Stimulated activated CD4-positive, alpha-beta T cell treated with anti-CD3 and anti-CD28 coated beads, Interleukin-2, amount 100 ng/mL, for 24 hours (primary cell): ENCODE measurements at places on chromosomes 12 and 14.

DNA sequence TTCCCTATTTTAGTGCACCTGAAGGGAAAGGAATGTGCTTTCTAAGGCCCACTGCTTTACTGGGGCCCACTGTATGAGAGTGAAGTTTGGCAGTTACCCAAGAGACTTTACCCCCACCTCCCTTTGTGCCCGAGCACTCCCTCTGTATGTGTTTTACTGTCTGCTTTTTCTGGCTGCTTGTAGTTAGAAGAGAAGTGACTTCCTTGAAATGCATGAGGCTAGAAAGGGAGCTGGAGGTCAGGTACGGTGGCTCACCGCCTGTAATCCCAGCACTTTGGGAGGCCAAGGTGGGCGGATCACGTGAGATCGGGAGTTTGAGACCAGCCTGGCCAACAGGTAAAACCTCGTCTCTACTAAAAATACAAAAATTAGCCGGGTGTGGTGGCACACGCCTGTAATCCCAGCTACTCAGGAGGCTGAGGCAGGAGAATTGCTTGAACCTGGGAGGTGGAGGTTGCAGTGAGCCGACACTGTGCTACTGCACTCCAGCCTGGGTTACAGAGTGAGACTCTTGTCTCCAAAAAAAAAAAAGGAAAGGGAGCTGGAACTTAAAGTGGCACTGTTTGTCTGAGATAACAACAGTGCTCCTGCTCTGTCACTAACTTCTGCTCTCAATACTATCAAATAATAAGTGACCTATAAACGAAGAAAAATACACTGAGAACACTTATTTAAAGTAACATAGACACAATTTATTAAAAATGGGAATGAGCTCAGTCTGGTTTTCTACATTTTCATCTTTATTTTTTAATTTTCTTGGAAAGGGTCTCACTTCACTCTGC is 5.8 kb downstream of the TRIP11 start:
- no peak for DNase-seq

- DNase-seq, result peak; percentile 32
Measured at GRCh38 chr12:100141666-100141997, 1.0 kb downstream of the BLTP3B start.

DNA sequence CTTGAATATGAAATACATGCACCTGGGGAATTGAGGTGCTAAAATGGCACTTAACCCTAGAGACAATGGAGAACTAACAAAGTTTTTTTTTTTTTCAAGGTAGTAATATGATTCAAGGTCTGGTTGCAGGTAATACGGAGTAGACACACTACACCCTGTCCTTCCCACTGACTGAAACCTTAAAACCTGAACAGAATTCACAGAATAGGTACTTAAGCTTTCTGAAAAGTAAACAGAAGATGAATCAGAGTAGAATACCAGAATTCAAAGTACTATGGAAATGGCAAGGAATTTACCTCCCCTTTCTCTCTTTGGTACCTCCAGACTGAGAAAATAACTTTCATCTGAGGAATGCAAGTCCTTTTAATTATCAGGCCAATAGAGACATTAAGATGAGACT is 87.2 kb downstream of the PAPLN start:
- no peak for DNase-seq

- DNase-seq, result no peak
Measured at GRCh38 chr12:95118138-95118787, 44.8 kb upstream of the NR2C1 start.

GRCh38 chr14:20247646-20248246 is 8.7 kb downstream of the OR11H4 start:
- no peak for DNase-seq

- DNase-seq, result peak; percentile 58
Measured at GRCh38 chr14:67943947-67944346, 124.4 kb downstream of the RAD51B start.

DNA sequence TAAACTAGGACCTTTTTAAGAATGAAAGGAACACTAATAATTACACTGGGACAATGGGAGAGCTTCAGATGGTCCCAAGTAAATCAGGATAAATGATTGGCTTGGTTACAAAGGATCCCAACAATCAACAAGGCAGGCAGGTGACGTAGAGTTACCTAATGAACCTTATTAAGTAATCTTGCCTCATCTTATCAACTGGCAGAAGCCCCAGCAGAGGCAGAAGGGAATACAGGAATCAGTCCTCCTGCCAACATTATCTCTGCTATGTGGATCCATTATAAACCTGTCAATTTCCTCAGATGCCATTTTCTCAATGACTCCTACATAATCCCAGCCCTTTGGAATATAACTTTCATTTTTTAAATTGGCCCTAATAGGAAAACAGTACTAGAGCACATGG is 11.4 kb downstream of the DCAF5 start:
- no peak for DNase-seq

DNA sequence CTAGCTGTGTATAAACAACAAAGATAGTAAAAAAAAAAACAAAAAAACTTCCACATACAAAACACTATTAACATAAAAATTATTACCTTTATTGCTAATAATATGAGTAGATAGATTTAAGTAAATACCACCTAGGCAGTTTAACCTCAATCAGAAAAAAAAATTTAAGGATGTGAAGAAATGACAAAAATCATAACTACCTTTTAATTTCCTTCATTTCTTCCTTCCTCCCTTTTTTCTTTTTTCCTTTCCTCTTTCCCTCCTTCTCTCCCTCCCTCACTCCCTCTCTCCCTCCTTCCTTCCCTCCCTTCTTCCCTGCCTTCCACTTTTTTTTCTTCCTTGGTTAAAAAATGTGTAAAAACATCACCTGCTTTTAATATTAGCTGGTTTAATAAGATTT is 81.7 kb downstream of the SOX5 start:
- no peak for DNase-seq

DNA sequence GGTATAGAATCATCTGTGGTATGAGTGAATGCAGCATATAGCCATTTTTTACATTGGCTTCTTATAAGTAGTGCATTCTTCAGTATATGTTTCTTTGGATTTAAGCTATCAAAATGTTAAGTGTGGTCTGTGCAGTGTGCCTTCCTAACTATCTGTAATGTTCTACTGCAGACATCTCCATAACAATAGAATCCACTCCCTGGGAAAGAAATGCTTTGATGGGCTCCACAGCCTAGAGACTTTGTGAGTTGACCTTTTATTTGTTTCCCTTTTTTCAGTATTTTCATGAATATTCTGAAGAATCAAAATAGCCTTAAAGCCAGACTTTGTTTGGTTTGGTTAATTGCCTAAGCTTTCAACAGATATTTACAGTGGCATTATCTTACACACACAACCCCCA is 107.2 kb downstream of the ZFC3H1 start:
- no peak for DNase-seq

- no peak for DNase-seq
Measured at GRCh38 chr12:109766251-109766778, 52.7 kb downstream of the FAM222A start.

DNA sequence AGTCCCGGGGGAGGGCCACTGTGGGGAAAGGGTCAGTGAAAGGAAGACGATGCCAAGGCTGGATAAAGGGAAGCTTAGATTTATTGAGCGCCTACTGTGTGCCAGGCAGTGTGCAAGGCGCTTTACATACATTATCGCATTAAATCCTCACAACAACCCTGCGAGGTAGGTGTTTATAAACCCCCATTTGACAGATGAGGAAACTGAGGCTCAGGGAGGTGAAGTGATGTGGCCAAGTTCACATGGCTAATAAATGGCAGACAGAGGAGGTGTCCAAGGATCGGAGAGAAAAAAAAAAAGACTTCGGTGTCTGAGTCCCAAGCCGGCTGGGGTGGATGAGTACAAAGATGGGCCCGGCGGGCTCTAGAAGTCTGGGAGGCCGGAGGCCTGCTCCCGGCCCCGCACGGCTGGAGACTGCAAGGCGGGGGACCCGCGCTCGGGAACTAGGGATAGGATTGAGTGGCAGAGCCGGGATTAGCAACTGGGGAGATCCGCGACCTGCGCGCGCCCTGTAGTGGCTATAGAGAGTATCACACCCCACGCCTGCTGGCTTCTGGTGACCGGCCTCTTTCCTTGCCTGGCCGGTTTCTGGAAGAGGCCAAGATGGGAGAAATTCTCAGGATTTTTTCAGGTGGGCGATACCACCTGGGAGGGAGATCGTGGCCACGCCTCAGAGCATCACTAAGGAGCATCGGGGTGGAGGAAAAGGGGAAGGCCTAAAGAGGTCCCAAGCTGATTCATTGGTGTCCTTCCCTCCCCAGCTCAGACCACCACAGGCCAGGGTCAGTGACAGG is 3.9 kb downstream of the DDN start:
- DNase-seq, result peak; percentile 66

DNA sequence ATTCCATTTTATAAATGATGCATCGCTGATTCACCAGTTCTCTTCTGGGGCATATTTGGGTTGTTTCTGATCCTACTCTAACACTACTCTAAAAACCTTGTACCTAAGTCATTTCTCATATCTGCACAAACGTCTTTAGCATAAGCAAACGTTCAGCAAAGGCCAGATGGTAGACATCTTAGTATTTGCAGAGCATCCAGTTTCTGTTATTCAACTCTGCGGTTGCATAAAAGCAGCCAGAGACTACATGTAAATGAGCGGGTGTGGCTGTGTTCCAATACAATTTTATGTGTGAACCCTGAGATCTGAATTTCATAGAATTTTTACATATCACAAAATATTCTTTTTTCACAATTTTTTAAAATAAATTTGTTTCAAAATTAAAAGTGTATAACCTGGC is 22.8 kb upstream of the MMP17 start:
- no peak for DNase-seq

DNA sequence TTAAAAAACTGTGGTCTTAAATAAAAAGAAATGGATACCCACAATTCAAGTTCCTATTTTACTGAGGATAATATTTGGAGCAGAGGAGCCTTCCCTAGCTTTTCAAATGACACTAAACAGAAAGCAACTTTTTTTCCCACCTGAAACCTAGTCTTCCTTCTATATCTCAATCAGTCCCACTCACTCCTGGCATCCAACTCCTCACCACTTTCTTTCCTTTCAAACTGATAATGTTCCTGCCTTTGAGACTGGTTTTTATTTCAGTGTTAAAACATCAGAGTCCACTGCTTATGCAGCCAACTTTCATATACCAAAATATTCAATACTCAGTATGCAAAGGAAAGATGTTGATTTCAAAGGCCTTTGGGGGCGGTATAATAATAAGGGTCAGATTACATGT is 225.6 kb downstream of the GXYLT1 start:
- DNase-seq, result no peak

- no peak for DNase-seq
Measured at GRCh38 chr12:1093166-1093751, 102.2 kb downstream of the ERC1 start.

DNA sequence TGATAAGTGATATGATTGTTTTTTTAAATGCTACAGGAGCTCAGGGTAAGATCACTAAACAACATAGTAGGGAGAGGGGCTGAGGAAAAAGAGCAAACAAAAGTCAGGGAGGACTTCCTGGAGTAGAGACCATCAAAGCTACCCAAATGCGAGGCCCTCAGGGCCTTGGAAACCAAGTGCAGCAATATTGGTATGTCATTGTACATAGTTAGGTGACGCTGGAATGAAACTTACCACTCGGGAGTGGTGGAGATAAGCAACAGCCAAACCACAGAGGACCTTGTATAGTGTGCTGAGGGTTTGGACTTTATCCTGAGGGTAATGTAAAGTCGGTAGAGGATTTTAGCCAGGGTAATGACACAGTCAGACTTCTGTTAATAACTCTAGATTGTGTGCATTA is 13.8 kb downstream of the KITLG start:
- no peak for DNase-seq

GRCh38 chr14:52862632-52863333 is 71.4 kb upstream of the GNPNAT1 start:
- DNase-seq, result no peak

- no peak for DNase-seq
Measured at GRCh38 chr14:36513012-36513420, 7.0 kb downstream of the NKX2-1 start.

- no peak for DNase-seq
Measured at GRCh38 chr14:95282354-95282985, 37.2 kb downstream of the CLMN start.

- peak; percentile 39 for DNase-seq
Measured at GRCh38 chr14:61461808-61462275, 140.5 kb downstream of the PRKCH start.

- DNase-seq, result no peak
Measured at GRCh38 chr12:6494258-6494743, 399 bp downstream of the NCAPD2 start.

- DNase-seq, result no peak
Measured at GRCh38 chr12:56866493-56866892, 67.7 kb downstream of the SDR9C7 start.

DNA sequence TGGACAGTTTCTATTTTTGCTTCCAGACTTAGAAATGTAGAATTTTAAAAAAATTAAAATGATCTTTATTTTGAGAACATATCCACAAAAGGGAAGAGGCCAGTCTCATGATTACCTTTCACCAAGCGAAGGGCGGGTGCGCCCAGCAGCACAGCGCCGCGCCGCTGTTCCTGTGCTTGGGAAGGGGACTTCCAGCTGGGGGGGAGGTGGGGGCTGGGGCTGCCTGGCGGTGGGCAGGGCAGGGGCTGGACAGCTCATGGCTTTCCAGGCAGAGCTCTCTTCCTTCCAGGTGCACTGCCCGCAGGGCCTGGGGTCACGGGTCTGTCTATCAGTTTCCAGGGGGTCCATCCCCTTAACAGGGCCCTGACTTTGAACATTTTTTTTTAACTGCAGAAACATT is 199.9 kb downstream of the TTC7B start:
- DNase-seq, result no peak
